ENCODE measurements at places on chromosomes 4 and X.

DNA sequence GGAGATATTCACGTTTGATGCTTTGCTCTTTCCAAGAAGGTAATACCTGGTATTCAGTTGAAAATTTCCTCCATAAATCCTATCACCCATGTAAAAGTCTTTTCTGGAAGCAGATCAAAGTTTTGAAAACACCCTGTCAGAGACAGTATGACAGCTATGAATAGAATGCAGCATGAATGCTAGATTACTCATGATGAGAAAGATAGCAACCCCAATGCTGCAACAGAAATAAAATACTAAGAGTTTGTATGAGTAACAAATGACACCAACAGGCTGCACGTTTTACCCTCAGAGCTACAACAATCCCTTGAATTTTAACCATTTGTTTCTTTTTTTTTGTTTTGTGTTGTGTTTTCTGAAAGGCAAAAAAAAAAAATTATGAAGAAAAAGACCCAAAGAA, 108.6 kb downstream of the ARHGAP6 start:
- peak; percentile 50 for DNase-seq

GRCh38 chr4:184280137-184280536, 62.5 kb upstream of the ENPP6 start:
- DNase-seq, result no peak

DNA sequence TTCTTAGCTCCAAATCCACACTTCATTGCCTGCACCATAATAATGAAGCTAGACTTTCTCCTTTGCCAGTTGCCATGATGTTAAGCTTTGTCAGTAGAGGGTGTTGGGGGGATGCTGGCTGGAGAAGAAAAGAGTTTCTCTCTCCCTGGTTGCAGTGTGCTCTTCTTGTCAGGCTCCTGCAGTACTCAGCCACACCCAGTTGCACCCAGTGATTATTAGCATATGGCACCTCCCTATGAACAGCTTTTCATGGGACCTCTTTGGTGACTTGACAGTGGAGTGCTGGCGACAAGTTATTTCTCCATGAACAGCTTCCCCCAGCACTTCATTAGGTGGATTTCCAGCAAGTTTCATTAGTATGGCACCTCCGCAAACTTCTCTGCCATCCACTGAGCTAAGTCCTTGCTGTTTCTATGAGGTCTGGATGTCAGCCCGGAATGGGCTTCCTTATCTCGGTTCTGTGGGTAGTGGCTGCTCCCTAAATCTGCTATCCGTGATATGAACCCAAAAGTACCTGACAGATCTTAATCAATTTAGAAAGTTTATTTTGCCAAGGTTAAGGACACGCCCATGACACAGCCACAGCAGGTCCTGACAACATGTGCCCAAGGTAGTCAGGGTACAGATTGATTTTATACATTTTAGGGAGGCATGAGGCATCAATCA, 18.8 kb upstream of the OTUD4 start:
- DNase-seq, result no peak

DNA sequence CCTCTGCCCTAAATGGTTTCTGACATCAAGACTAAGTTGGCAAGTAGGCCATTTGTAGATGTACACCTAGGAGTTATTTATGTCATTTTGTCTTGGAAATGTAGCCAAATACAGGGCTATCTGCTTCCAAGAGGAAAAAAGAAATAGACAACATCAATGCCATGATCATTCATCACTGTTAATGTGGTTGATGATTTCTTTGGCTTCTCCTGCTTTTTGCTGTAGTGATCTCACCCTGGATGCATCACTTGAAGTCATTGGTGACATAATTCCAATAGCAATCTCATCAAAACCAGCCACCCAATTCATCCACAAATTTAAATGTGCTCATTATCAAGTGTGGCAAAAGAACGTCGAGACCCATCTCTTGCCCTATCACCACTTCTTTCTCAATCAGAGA, 222.6 kb upstream of the PPARGC1A start:
- no peak for DNase-seq

DNA sequence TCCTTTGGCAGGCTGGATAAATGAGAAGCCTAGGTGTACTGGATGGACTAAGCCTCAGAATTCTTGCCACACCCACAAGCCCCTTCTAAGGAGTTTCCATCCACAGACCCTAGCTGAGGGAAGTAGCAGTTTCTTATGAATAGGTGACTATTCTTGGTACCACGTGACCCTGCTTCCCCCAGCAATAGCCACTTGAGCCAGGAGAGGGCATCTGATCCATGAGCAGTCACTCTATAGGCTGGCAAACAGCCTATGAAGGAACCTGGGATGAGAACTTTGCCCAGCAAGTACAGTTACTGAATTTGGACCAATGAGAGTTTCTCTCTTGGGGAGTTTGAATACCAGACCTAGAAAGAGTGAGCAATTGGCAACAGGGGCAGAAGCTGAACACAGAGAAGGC, 84.0 kb downstream of the RTL9 start:
- DNase-seq, result peak; percentile 62

DNA sequence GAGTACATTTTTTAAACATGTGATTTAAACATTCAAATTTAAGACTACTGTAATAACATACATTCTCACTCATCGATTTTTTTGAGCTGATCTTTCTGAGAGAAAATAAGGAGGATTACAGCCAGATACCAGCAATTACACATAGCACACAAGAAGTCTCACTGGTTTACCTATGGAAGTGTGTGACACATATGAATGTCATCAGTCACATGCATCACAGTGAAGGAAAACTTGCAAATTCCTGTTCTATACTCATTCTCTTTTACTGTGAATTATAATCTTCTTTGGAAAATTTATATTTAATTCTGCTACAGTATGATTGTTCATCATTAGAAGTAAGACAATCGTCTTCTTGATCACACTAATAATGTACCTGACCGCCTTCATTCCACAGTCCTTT, 21.3 kb upstream of the BMP2K start:
- DNase-seq, result no peak

DNA sequence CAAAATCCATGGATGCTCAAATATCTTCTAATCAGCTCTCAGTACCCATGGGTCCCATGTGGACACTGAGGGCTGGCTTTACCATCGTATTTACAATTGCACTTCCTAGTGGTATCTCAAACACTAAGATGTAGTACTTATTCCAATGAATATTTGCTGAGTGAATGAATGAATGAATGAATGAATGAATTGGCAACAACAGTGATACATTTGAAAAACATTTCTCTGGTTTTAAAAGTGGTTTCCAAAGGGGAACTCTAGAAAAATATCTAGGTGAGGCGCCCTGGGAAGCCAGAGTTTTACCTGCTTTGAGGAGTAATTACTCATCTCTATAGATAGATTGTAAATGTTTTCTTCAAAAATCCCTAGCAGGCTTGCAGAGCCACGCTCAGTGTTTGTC, 76.6 kb downstream of the CYTL1 start:
- no peak for DNase-seq

- no peak for DNase-seq
Observed at GRCh38 chr4:150002561-150002960, 75.7 kb upstream of the DCLK2 start.

- DNase-seq, result no peak
Observed at GRCh38 chrX:150049647-150050046, 111.4 kb upstream of the EOLA2 start.
